ENCODE measurements at places on chromosomes 16 and 17.
A peak's percentile ranks its signal among the peaks of the same experiment; 100 is the strongest.

DNA sequence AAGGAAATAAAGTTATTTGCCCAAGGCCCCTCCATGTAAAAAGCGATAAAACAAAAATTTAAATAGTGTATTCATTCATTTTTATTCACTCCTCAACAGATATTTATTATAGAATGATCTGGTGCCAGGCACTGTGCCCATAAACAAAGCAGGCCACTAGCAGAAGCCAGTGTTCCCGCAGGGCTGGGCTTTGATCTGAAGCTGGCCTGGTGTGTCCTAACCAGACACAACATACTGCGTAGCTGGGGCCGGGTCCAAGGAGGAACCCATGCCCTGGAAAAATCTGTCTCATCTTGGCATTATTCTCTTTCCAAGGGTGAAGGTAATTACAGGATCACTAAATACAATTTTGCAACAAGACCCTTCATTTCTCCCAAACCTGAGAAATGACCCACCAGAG lies 537.4 kb upstream of the CDH5 start:
- DNase-seq = no peak

DNA sequence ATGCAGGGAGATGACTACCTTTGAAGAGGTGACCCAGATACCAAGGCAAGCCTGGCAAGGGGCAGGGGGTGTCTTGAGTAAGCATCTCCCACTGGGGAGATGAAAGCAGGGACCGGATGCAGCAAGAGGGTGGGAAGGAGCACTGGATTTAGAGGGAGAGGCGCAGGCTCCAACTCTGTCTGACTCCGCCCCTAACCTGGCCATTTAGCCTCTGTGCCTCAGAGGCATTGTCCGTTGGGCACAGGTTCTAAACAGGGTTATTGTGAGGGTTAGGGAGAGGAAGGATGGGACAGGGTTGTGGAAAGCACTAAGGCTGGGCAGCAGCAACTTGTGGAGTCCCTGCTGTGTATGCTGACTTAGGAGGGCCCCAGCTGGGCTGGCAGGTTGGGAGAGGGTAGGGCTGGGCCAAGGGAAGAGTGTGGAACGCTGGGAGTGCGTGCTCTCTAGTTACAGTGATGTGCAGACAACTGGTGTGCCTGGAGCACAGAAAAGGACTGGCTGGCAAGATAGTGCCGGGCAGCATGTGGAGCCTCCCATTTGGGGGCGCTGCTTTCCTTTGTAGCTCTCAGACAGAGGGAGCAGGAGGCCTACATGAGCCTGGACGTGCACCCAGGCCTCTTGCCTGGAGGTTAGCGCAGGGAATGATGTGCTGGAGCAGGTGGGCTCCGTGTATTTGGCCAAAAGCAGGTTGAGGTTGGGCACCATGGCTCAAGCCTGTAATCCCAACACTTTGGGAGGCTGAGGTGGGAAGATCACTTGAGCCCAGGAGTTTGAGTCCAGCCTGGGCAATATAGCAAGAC lies 26.2 kb downstream of the TBX2 start:
- DNase-seq = peak; percentile 48

GRCh38 chr16:35744084-35744483 lies 2284.7 kb downstream of the TP53TG3F start:
- no peak for DNase-seq

GRCh38 chr16:64880994-64881393 lies 240.9 kb downstream of the CDH11 start:
- no peak for DNase-seq

DNA sequence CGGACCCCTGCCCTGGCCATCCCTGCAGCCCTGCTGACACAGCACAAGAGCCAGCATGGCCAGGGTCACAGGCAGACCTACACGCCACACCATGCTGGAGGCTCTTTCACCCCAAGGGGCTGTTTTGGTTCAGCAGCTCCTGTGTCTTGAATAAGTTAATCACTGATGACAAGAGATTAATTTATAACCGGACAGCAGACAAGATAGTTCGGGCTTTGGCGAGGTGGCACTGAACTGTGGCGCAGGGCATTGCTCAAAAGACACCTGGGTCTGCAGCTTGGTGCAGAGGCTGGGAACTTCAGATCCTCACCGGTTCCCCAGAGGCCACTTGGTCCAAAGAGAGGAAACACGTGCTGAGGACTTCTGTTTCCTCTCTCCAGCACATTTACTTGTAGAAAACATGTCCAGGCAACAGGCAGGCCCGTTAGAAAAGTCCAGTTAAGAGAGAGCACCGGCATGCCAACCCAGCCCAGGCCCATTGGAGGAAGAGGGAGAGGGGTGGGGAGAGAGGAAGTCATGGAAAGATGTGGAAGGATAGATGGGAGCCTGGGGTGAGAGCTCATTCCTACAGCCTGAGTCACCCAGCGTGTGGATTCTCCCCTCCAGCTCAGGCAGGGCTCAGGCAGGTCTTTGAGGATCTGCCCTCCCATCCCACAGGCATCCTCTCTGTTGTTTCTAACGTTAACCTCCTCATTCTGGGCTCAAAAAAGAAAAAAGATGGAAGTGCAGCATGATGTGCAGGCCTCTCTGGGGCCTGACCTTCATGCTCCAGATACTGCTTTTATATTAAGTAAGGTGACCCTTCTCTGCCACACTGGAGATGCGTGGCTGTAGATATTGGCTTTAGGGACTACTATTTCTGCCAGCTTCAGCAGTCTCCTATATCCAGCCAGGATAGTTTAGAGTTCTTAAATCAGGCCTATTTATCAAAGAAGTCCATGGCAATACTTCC lies 80.0 kb upstream of the HNF1B start:
- DNase-seq = no peak

DNA sequence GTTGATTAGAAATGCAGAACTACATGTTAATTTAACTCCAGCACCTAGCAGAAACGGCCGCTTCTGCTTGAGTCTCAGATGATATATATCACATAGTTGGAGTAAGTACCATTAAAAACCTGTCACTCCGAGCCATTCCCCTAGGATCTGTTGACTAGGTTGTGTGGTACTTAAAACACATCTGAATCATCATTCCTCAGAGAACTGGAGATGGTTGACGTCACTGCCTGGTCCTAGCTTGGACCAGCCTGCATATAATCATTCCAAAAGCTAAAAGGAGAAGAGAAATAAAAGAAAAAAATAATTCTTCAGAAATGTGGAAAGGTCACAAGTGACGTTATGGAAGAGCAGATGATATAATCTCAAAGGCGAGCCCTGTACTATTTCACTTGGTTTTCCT lies 31.3 kb upstream of the RASL10B start:
- DNase-seq = no peak

DNA sequence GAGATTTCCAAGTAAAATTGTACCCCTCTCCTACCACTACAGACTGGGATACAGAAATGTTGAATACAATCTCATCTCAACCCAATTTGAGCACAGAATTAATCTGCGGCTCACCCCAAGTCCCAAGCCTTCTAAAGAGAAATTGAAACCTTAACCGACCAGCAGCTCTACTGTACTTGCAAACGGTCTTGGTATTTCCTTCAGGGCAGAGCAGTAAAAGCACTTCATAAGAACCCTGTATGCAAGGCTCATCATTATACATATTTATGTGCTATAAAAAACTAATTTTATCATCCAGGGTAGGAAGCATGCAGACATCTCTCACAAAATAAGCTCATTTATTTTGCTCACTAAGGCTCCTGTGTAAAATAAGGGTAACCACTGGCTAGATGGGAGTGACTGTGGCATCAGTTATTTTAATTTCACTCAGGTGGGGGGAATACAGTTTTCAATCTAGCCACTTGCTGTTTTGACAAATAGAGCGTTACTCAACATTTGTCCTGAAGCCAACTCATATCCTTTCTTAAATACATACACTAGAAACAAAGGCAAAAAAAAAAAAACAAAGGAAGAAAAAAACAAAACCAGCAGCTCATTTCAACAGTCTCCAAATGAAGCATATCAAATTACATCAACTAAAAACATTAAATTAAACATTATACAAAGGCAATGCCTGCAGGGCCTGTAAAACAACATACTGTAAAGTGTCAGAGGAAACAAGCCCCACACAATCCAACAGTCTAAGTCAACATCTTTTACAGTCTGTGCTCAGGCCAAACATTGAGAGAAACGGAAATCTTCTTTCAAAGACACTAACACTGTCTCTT lies 65.0 kb downstream of the PARN start:
- no peak for DNase-seq

DNA sequence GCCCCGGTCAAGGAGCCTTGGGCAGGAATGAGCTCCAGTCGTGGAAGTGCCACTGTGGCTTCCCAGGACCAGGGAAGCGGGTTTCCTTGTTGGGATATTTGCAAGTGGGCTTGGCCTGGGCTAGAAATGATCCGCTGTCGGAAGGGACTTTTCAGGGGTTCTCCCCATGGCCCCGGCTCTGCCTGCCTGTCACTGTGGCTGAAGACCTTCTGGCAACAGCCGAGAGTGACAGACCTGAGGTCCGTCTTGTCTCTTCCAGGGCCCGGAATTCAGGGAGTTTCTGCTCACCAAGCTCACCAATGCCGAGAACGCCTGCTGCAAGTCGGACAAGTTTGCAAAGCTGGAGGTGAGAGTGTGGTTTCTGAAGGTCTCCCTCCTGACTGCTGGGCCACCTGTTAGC lies 57.7 kb downstream of the OR1D5 start:
- no peak for DNase-seq

DNA sequence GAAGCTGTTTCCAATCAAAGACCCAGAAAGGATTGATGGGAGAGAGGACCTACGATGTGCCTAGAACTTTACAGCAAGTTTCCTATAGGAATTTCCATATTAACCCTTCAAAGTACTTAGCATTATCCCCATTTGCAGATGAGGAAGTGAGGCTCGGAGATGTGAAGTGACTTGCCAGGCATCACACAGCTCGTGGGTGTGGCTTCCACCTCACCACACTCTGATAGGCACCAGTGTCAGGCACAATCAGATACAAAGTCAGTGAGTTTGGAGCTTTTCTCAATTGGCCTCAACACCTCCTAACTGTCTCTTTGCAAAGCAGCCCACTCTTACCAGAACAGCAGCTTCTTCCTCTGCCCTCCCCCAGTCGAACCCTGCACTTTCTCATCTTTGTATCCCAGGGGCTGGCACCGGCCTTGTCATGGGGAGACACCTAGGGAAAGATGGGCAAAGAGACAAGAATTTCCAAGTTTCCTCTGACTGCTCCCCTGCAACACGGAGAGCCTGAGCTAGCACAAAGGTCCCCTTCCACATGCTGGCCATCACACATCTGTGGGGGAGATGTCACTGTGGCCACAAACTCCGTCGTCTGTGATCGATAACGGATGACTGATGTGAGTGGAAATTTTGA lies 37.4 kb upstream of the CCL1 start:
- DNase-seq = no peak

DNA sequence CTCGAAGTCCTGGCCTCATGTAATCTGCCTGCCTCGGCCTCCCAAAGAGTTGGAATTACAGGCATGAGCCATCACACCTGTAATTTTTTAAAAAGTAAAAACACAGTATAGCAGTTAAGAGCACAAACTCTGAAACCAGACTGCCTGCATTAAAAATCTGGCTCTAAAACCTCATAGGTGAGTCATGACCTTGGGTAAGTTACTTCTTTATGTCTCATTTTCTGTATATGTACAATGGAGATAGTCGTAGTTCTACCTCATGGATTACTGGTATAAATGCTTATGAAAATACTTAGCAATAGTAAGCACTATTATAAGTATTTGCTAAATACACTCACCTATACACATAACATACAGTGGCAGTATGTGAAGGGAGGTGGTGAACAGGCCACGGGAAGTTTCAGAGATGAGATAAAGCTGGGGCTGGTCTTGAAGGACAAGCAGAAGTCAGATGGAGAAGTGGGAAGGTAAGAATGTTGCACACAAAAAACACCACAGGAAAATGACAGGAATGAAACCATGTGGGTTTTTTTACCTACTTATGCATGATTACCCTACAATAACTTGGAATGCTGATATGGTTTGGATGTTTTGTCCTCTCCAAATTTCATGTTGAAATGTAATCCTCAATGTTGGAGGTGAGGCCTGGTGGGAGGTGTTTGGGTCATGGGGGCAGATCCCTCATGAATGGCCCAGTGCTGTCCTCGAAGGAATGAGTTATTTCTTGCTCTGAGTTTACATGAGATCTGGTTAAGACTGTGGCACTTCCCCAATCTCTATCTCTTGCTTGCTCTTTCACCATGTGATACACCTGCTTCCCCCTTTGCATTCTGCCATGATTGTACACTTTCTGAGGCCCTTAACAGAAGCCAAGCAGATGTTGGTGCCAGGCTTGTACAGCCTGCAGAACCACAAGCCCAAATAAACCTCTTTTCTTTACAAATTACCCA lies 33.9 kb downstream of the ZNF652 start:
- no peak for DNase-seq

- no peak for DNase-seq
Observed at GRCh38 chr17:66423056-66423955, 120.9 kb downstream of the PRKCA start.

DNA sequence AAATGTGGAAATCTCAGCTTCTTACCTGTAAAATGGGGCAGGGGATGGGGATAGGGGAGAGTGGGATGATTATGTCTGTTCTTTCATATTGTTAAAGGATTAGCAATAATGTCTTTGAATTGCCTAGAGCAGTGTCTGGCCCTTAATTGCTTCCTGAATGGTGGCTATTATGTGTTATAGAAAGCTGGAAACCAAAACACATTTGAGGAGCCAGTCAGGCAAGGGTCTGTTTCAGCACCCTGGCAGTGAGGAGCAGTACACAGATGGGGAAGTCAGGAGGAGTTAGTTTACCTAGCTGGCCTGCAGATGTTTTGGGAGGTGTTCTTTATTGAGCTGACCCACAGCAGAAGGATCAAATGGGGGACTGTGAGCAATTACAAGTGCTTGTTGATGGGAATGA lies 63.0 kb downstream of the NUP93 start:
- DNase-seq = no peak

- no peak for DNase-seq
Observed at GRCh38 chr16:62732092-62732491, 695.9 kb upstream of the CDH8 start.

GRCh38 chr16:74030000-74030706 lies 266.5 kb upstream of the PSMD7 start:
- no peak for DNase-seq

GRCh38 chr17:67605256-67605912 lies 112.4 kb upstream of the NOL11 start:
- peak; percentile 51 for DNase-seq

GRCh38 chr17:77214328-77214727 lies 73.6 kb downstream of the SEC14L1 start:
- no peak for DNase-seq

Data from BE2C (cell line).